ENCODE measurements at places on chromosomes 5 and 9.

- DNase-seq = no peak
Measured at GRCh38 chr5:99122976-99123375, 194.2 kb upstream of the CHD1 start.

DNA sequence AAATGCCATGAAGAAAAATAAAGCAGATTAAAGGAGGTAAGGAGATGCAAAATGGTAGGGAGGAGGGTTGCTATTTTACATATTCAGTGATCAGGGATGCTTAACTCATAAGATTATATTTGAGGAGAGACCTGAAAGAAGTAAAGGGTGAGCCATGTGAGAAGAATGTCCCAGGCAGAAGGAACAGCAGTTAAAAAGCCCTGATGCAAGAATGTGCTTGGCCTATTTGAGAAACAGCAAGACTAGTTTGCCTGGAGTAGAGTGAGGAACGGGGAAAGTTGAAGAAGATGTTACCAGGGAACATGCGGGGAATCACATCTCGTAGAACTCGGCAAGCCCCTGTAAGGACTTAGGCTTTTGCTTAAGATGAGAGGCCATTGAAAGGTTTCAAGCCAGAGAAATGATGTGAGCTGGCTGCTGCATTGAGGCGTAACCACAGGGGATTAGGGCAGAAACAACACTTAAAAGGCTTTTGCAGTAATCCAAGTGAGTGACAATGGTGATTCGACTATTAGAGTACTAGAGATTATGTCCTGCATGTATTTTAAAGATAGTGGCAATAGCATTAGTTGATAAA is 198.7 kb downstream of the VPS13A start:
- DNase-seq = no peak

GRCh38 chr5:150674341-150674821 is 13.3 kb downstream of the MYOZ3 start:
- no peak for DNase-seq

GRCh38 chr9:14021871-14022525 is 291.9 kb downstream of the NFIB start:
- DNase-seq = no peak

GRCh38 chr5:107263387-107264018 is 407.2 kb downstream of the EFNA5 start:
- no peak for DNase-seq

- DNase-seq = no peak
Measured at GRCh38 chr9:96079779-96080178, 204.3 kb downstream of the ERCC6L2 start.

- DNase-seq = no peak
Measured at GRCh38 chr9:105093685-105094084, 150.8 kb upstream of the SLC44A1 start.

- DNase-seq = no peak
Measured at GRCh38 chr9:73841018-73841417, 656.1 kb upstream of the RORB start.

DNA sequence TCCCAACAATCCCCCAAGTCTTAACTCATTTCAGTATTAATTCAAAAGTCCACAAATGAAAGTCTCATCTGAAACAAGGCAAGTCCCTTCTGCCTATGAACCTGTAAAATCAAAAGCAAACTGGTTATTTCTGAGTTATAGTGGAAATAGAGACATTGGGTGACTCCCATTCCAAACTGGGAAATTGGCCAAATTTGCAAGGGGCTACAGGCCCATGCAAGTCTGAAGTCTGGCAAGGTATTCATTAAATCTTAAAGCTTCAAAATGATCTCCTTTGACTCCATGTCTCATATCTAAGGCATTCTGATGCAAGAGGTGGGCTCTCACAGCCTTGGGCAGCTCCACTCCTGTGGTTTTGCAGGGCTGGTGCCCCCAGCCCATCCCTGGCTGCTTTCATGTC is 167.9 kb downstream of the HTR1A start:
- DNase-seq = no peak

DNA sequence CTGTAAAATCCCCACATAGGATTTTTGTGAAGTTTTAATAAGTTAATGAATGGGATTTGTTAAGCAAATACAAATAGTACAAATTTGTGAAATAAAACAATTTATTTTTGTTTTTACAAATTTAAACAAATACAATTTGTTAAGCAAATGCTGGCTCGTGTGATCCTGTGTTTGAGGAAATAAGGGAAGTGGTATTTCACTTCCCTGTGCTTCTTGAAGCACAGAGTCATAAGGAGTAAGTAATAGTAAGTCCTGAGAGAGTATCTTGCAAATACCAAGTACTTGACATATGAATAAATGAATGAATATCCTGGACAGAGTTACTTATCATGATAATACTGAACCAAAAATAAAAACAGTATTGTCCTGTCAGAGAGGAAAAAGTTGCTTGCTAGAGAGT is 9.1 kb downstream of the SMIM3 start:
- no peak for DNase-seq

DNA sequence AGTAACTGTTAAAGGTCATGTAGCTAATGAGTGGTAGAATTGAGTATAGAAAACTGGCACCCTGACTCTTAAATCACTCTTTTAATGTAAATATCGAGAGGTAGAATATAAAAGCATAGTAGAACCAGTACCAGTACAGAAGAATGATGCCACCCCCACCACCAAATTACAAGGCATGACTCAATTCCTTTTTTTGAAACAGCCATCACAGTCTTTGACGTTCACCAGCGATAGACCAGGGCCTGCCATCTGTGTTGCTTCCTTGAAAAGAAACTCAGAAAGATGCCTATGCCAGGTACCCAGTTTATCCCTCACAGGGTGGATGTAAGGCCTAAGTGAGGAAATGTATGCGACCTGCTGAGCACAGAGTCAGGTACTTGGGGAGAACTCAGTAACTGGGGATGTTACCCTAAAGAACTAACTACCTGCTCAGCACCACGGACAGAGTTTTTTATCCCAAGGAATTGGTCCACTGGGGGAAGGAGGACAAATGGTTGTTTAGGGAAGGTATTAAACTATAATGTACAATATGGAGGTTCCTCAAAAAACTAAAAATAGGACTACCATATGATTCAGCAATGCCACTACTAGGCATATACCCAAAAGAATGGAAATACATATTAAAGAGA is 116.5 kb downstream of the BRINP1 start:
- no peak for DNase-seq

Measured in NCI-H1694 (cell line).